ENCODE measurements at places on chromosomes 11 and 22. TPM values are rescaled to one million over a fixed set of nuclear protein-coding genes. Genes with fewer than 3 reads are reported as not detected.

Gene SCUBE1
- total RNA-seq, result not detected

Gene CHADL
- total RNA-seq, result 1.3 TPM

- H3K4me3 ChIP-seq, result peak overlapping the region; percentile 88
- peak; percentile 70 for DNase-seq
- H3K27ac ChIP-seq, result peak overlapping the region; percentile 96
Measured at GRCh38 chr11:11843211-11843621, 1.4 kb downstream of the USP47 start.

- peak within 1 kb of the TSS; percentile 68 for H3K4me3 ChIP-seq
- H3K4me1 ChIP-seq, result peaks cover 50% of the 10 kb centered on the region
- H3K36me3 ChIP-seq, result no peaks in the 10 kb centered on the region
Measured at GRCh38 chr11:58575377-58576020, at the start of gene LPXN. LPXN (minus strand) TSS chr11:58575856; CDS start chr11:58575772, 84 bp downstream.

GRCh38 chr11:68038718-68039525 is at the start of gene TCIRG1:
TCIRG1 (plus strand) TSS chr11:68039025; CDS start chr11:68041272, 2,247 bp downstream.
- peak within 1 kb of the TSS; percentile 81 for H3K27ac ChIP-seq
- peaks cover 27% of the 10 kb centered on the region for H3K36me3 ChIP-seq
- H3K27me3 ChIP-seq, result no peaks in the 10 kb centered on the region
- peaks cover 73% of the 10 kb centered on the region for H3K4me1 ChIP-seq
- DNase-seq, result no peak

DNA sequence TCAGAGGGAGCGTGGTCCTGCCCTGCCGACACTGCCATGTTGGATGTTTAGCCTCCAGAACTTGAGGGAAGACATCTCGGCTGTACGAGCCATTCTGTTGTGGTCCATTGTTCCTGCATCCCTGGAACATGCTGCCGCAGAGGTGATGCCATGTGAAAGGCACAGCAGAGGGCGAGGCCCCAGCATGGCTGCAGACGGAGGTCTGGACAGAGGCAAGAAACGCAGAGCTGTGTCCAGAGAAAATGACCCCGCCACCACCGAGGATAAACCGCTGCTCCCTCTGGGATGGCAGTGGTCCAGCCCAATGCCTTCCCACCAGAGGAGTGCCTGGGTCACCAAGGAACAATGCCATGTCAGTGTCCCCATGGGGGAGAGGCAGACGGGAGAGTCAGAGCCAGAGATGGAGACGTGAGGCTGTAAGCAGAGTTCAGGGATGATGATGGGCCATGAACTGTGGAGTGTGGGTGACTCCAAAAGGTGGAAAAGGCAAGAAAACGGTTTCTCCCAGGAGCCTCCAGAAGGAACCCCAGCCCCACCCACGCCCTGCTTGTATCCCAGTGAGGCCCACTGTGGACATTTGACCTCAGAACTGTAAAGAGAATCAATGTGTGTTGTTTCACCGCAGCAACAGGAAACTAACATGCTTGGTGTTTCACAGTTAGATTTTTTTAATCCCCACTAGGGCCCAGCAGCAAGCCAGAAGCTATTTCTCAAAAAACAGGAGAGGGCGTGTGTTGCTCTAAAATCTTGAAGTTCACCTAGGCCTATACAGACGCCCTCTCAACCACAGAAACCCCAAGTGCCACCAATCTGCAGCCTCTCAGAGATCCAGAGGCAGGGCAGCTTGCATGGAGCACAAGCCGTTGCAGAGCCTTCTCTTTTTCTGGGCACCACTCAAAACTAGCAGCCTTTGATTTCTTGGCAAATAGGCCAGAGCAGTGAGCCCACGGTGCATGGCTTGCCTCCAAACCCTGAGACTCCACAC is 1422.9 kb downstream of the TBC1D22A start:
- no peak overlapping the region for H3K27ac ChIP-seq
- no peaks in the 10 kb centered on the region for H3K4me1 ChIP-seq
- no peaks in the 10 kb centered on the region for H3K36me3 ChIP-seq
- H3K4me3 ChIP-seq, result no peak overlapping the region
- peak; percentile 49 for DNase-seq

Gene OR51B2
- total RNA-seq, result not detected

Gene GANAB
- 270 TPM for total RNA-seq

Gene HEPHL1
- total RNA-seq, result not detected

Gene DEFB131B
- not detected for total RNA-seq

Gene MRGPRX3
- not detected for total RNA-seq

- H3K4me1 ChIP-seq, result no peaks in the 10 kb centered on the region
- H3K27ac ChIP-seq, result no peak overlapping the region
- no peak for DNase-seq
- no peaks in the 10 kb centered on the region for H3K36me3 ChIP-seq
- no peaks in the 10 kb centered on the region for H3K27me3 ChIP-seq
Measured at GRCh38 chr11:62958547-62959421, 26.0 kb downstream of the SLC22A6 start.

GRCh38 chr22:48192920-48193319 is 1430.5 kb downstream of the TBC1D22A start:
- no peak for DNase-seq
- H3K4me3 ChIP-seq, result no peak overlapping the region
- no peaks in the 10 kb centered on the region for H3K36me3 ChIP-seq
- no peak overlapping the region for H3K27ac ChIP-seq

Gene CLDN5
- 0.98 TPM for total RNA-seq

Gene PRR33
- total RNA-seq, result 0.12 TPM

GRCh38 chr11:111091321-111091938 is 154.1 kb upstream of the POU2AF2 start:
- no peak overlapping the region for H3K27ac ChIP-seq
- no peaks in the 10 kb centered on the region for H3K4me1 ChIP-seq
- no peak overlapping the region for H3K4me3 ChIP-seq
- no peak for DNase-seq

GRCh38 chr11:30314625-30315024 is 8.3 kb upstream of the ARL14EP start:
- no peak for DNase-seq
- no peaks in the 10 kb centered on the region for H3K36me3 ChIP-seq
- no peaks in the 10 kb centered on the region for H3K27me3 ChIP-seq
- H3K4me3 ChIP-seq, result no peak overlapping the region

- H3K27ac ChIP-seq, result no peak overlapping the region
- H3K27me3 ChIP-seq, result peaks cover 67% of the 10 kb centered on the region
- no peak overlapping the region for H3K4me3 ChIP-seq
- H3K36me3 ChIP-seq, result no peaks in the 10 kb centered on the region
- no peaks in the 10 kb centered on the region for H3K4me1 ChIP-seq
- DNase-seq, result no peak
Measured at GRCh38 chr11:708511-708910, 2.5 kb downstream of the EPS8L2 start.

DNA sequence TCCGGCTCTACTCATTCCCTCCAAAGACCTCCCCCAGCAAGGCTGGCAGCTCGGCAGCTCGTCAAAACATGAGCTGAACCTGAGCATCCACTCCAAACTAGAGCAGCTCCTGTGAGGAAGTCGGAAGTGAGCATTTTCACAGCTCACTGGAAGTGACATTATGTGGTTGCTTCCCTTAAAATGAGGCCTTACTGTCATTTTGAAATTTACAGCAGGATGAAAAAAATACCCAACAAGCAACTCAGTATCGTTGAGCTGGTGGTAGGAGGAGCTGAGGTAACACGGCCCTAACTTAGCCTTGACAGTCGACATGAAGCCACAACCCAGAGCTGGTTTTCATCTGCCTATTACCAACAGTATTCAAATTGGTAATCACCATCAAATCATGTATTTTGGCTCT is 38.0 kb upstream of the ARFGAP3 start:
- no peak overlapping the region for H3K4me3 ChIP-seq
- peaks cover 11% of the 10 kb centered on the region for H3K36me3 ChIP-seq
- H3K27me3 ChIP-seq, result no peaks in the 10 kb centered on the region

DNA sequence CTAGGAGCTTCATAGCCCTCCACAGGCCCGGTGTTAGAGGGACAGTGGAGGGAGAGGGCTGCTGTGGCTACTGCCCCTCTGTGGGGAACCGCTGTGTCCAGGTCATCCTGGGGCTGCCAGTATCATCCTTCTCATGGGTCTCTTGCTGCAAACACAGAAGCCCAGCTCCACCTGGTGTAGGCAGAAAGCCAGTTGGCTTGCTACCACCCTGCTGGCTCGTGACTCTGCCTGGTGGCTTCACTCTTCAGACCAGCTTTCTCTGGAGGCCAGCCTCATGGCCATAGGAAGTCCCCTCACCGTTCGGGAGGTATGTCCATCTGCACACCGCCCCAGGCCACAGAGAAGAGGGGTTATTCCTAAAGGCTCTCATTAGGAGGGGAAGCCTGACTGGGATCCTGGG is 19.4 kb upstream of the SUSD2 start:
- no peak overlapping the region for H3K27ac ChIP-seq
- no peaks in the 10 kb centered on the region for H3K27me3 ChIP-seq
- H3K4me1 ChIP-seq, result peaks cover 9% of the 10 kb centered on the region
- H3K4me3 ChIP-seq, result no peak overlapping the region

GRCh38 chr11:65130631-65131416 is 3.5 kb downstream of the SYVN1 start:
- no peaks in the 10 kb centered on the region for H3K27me3 ChIP-seq
- no peak overlapping the region for H3K4me3 ChIP-seq
- peaks cover 31% of the 10 kb centered on the region for H3K4me1 ChIP-seq
- no peak overlapping the region for H3K27ac ChIP-seq
- peaks cover 68% of the 10 kb centered on the region for H3K36me3 ChIP-seq

All from T-cell (primary cell).